ENCODE measurements at places on chromosomes 5 and 9.

DNA sequence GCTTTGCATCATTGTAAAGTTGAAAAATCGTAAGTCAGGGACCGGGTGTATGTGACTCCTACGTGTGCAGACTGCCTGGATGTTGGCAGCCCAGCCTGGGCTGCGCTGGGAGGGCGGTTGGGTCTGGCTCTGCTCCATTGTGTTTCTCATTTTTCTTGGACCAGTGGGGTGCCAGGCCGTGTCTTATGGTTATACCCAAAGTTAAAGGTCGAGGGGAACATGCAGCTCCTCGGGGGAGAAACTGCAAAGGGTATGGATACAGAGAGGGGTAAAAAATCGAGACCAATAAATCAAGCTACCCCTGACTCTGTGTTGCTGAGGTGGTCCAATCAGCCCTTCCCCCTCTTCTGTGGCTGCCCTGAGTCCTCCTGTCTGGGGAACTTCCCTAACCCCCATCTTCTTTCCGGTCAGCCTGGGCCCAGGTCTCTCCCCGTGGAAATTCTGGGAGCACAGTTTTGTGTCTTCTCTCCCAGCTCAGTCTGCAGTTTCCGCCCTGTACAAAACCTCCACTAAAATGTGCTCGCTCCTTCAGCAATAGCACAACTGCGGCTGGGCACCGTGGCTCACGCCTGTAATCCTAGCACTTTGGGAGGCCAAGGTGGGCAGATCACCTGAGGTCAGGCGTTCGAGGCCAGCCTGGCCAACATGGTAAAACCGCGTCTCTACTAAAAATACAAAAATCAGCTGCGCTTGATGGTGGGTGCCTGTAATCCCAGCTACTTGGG, 34.1 kb upstream of the UNC5A start:
- no peak for DNase-seq

GRCh38 chr5:153629027-153629895, 138.8 kb downstream of the GRIA1 start:
- peak; percentile 91 for DNase-seq

DNA sequence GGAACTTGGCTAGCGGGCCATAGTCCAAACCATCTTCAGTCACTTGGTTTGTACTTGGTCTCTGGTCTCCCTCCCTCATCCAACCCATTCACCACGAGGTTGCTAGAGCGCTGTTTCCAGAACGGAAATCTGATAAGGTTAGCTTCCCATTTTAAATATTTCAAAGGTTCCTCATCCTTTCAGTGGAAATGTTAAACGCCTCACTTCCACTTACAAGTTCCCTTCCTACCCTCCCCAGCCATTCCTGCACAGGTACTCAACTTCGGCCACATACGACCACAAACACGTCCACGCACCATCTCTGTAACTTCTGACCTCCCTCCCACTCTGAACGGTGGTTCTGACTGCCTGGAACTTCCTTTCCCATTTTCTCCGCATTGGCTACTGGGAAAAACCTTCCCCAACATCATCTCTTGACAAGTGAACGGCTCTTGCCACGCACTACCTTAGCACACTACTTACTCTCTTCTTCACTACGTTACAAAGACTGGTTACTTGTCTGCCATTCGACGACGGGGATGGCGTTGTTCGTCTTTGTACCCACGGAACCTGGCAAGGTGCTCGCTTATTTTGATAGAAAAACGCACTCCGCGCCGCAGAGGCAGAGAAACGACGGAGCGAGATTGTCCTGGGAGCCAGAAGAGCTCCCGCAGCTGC, 629 bp downstream of the CCNH start:
- DNase-seq = peak; percentile 14

DNA sequence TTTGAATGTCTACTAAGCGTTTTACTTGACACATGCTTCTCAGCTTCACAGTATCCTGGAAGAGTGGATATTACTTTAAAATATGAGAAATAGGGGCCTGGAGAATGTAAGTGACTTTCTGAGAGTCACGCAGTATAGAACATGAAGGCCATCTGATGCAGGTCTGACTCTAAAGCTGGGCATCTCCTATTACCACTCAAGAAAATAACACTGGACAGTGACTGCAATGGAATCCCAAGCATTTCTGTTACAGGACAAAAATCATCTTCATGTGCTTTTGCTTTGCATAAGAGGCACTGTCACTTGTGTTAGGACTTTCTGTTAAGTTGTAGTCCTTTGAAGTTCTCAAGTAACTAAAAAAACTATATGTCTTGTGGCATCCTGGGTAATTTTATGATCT, 335.5 kb downstream of the FBXL7 start:
- peak; percentile 37 for DNase-seq

GRCh38 chr5:139132515-139132914, 65.7 kb downstream of the SIL1 start:
- no peak for DNase-seq

DNA sequence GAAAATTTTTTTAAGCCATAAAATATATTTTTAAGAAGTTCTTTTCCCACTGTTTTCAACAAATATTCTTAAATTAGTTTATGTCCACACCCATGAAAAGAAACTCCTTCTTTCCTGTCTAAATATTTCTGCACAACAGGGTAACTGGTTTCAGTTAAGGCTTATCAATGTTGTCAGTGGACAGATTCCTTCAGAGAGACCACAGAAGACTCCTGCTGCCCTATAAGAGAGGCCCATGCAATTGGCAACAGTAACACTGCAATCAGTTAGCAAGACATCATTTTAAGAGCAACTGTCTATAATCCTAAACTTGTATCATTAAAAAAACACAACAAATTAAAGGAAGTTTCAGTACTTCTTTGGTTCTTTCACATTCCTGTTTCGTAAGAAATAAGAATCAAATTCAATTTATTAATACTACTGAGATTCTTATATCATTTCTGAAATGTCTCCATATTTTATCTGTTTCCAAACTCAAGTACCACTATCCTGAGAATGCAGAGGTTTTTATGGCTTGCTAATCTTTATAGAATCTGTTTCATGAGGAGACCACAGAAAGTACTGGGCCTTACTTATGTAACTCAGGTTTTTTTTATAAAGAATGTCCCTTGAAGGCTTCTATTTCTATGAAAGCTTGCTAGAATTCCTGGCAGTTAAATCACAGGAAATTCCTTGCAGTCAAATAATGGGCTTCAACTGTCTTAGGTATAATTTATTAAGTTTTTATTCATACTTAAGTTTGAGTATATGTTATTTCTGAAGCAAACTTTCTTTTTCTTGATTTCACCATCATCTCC, 240.2 kb downstream of the RFX3 start:
- DNase-seq = peak; percentile 13

DNA sequence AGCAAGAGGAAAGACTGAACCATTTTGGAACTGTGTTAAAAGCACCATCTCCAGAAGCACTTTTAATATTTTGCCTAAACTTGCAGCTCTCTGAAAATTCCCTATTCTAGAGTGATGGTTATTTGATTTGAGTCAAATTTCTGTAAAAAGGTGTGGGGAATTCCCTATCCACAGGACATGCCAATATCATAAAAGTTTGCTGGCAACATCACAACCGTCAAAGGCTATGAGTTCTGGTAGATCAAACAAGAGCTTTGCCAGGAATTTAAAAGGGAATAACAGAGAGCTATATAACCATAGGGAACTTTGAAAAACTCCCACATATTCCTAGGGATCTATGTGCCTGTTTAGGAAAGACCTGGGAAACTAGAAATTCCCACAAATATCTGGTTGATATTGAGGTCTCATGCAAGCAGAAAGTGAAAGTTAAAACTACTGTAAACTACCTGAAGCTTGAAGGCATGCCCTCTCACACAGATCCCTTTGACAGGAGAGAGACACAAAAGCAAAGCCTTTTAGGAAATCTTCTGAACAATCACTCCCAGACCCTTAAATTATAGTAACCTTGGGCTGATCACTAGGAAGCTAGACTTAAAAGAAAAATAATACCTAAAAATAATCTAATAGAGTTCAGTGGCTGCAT, 549.9 kb downstream of the ANXA1 start:
- no peak for DNase-seq

- no peak for DNase-seq
Observed at GRCh38 chr9:83698976-83699585, 8.7 kb downstream of the UBQLN1 start.

- DNase-seq = no peak
Observed at GRCh38 chr9:128428644-128429512, 8.2 kb downstream of the CERCAM start.

DNA sequence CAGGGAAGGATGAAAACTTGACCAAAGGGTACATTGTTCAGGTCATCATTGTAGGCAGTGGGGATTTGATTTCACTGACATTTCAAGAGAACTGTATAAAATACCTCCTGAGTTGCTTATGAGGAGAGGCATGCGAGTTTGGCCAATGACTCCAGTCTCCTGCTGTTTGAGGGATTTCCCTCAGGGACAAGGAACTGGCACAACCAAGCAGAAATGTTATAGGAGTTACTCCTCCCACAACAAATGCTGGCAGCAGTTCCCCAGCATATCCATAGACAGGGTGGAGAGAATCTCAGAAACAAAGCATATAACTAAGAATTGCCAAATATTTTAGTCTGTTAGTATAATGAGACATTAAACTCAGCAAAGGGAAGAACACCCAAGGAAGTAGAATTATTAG, 47.2 kb upstream of the FBXL7 start:
- no peak for DNase-seq

GRCh38 chr9:37037503-37038301, 3.6 kb upstream of the PAX5 start:
- DNase-seq = no peak

- no peak for DNase-seq
Observed at GRCh38 chr5:42620579-42621216, 135.9 kb upstream of the CCDC152 start.

DNA sequence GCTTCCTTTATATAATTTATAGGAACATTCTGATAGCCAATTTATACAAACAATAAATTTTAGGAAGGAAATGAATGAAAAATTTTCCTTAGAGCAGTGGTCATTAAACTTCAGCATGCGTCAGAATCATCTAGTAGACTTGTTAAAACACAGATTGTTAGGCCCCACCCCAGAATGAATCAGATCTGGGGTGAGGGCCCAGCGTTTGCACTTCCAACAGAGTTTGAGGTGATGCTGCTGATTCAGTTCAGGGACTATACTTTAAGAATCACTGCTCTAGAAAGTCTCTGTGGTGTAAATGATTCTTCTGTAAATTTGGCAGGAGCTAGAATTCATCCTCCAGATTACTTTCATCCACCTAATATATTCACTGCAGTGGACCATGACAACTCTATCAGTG, 80.4 kb downstream of the SLC12A2 start:
- DNase-seq = peak; percentile 3

GRCh38 chr9:12921621-12922020, 146.8 kb downstream of the LURAP1L start:
- DNase-seq = no peak

GRCh38 chr9:123324767-123325183, 31.2 kb upstream of the CRB2 start:
- DNase-seq = no peak

- no peak for DNase-seq
Observed at GRCh38 chr9:29203244-29203930, 1630.1 kb upstream of the C9orf72 start.

DNA sequence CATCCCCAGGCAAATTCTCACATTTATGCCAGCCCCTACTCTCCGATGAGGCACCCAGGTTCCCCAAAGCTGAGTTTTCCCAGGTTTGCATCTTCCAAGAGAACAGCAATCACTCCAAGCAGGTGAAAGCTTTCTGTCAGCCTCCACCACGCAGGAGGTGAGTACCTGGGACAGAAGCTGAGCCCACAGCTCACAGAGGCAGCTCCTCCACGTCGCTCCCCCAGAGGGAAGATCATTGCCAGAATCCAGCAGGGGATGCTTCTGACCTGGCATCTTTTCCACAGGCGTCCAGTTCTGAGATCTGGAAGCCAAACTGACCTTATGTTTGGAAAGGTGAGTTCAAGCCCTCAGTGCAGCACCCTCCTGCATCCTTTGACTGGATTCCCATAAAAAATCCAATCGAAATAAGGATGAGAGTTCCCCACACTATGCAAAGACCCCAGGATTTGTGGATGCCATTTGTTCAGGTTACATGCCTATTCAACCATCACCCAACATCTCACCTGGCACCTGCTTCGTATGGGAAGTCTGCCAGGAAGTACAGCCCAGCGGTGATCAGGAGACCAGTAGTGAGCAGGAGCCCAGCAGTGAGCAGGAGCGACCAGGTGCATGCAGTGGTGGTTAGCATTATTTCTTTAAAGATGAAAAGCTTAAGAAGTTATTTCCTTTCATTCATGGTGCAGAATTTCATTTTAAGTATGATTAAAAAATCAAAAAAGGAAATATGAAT, 47.4 kb upstream of the OLFM1 start:
- DNase-seq = no peak

DNA sequence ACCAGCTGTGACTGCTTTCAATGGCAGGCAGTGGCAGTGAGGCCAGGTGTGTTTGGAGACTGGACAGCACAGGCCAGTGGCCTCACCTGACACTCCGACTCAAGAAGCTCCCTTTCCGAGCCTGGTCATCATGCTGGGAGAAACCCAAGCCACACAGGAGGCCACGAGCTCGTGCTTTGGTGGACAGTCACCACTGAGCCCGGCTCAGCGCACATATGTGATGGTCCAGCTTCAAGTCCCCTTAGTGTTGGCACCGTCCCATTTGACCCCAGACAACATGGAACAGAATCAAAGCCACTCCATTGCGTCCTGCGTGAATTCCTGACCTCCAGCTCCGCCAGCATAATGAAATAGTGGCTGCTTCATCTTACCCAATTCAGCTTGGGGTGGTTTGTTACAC, 64.0 kb upstream of the PPP1R26 start:
- no peak for DNase-seq

DNA sequence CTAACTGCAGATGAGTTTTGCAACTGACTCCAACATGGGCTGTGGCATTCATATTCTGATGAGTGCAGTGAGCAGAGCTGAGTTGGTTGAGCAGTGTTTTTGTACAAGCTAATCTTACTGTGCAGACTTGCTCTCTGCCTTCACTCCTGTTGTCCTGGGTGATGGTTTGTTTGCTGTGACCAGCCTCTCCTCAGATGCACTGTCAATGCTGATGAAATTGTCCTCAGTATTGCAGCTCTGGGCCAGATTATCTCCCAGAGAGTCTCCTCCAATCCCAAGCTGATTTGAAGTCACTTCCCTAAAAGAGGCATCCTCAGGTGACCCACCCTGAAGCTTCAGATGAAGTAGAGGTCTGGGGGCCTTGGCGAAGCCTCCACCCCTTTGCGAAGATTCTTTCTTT, 581.8 kb downstream of the ACTL7B start:
- DNase-seq = no peak

- no peak for DNase-seq
Observed at GRCh38 chr5:68699966-68700365, 393.8 kb upstream of the SLC30A5 start.

DNA sequence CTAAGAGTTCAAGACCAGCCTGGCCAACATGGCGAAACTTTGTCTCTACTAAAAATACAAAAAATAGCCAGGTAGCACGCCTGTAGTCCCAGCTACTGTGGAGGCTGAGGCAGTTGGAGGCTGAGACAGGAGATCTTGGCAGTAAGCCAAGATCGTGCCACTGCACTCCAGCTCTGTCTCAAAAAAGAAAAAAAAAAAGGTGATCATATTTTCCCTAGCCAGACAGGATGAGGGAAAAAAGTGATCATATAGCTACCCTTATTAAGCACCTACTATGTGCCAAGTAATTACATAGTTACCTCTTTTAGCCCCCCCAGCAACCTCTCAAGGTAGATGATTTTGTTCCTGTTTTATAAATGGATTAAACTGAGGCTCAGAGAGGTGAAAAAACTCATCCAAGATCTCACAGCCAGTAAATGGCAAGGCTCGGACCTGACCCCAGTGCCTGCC, 18.1 kb upstream of the RPL26L1 start:
- no peak for DNase-seq

All from AG08395 (cell line).